ENCODE measurements at places on chromosomes 6 and 20.

DNA sequence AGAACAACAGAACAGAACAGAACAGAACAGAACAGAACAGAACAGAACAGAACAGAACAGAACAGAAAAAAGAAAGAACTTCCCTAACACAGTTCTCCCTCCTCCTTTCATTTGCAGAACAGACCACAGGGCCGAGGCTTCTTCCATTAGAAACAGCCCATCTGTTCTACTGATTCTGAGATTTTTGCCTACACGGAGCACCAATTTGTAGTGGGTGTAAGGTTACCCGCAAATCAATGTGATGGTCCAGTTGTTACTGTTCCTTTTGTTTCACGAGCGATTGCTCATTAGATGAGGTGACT is 734 bp upstream of the OGFRL1 start:
- DNase-seq = no peak

GRCh38 chr6:166620478-166621113 is 6.5 kb downstream of the RPS6KA2 start:
- DNase-seq = no peak

- DNase-seq = no peak
Observed at GRCh38 chr20:2279253-2279779, 16.5 kb upstream of the TGM3 start.

GRCh38 chr6:40054602-40055001 is 120.3 kb upstream of the MOCS1 start:
- no peak for DNase-seq

DNA sequence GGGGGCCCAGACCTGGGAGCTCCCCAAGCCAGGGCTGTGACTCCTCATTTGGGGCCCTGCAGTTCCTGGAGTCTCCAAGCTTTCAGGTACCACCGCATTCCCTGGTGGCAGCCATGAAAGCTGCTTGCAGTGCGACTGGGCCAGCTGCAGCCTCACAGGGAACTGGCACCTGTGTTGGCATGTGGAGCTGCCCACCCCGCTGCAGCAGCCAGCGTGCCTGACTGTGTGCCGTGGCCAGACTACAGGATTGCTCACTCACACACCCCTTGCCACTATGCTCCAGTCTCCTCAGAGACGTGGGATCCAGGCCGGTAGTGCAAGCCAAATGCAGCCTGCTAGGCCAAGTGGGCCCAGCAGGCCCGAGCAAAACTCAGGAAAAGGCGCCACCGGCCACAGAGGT is 450.7 kb downstream of the COL12A1 start:
- DNase-seq = no peak

GRCh38 chr6:134456226-134456625 is 138.3 kb upstream of the SGK1 start:
- no peak for DNase-seq

DNA sequence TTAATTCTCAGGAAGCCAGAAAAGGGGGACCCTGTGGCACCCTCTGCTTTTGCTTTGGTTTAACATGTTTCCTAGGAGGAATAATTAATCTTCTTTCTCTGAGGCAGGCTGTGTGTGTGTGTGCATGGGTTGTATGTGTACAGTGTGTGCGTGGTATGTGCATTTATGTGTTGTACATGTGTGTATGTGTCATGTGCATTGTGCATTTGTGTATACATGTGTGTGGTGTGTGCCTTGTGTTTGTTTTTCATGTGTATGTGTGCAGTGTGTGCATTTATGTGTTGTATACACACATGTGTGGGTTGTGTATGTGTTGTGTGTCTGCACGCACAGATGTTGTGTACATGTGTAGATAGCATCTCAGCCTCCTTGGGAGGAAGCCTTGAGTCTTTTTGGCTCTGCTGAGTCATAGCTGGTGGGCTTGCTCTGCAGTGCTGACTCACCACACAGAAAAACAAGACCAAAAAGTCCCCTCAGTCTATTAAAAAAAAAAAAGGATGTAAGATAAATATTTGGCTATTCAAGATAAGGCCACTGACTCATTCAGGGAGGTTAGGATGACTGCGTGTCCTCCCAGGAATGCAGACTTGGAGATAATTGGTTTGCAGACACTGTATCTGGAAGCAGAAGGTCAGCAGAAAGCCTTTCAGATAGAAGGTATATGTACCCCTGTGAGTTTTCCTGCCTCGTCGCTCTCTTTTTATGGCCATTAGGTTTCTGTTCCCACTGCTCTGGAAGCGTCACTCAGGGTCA is 58.6 kb downstream of the SYNJ2 start:
- no peak for DNase-seq

GRCh38 chr20:1478566-1478965 is 11.9 kb upstream of the NSFL1C start:
- DNase-seq = no peak

DNA sequence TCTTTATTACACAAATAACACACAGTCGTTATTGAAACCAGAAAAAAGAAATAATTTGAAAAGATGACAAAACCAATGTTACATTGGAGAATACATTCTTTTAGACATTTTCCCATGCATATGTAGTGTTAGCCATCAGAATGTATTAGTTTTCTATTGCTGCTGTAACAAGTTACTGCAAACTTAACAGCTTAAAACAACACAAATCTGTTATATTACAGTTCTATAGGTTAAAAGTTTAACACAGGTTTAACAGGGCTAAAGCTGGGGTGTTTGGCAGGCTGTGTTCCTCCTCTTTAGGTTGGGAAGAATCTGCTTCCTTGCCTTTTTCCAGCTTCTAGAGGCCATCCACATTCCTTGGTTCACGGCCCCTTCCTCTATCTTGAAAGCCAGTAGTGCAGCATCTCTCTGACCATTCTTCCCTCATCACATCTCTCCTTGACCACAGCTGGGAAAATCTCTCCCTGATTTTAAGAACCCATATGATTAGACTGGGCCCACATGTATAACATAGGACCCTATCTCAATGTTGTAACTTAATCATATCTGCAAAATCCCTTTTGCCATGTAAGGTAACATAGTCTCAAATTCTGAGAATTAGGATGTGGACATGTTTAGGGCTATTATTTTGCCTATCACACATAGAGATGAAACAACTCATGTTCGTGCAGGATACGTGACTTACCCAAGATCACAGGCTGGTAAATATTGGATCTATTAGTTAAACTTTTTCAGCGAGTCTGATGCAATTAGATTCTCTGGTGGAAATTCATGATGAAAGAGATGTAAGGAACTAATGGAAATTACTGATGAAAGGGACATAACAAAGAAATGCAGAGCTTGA is 145.4 kb upstream of the TMEM170B start:
- no peak for DNase-seq

GRCh38 chr20:52490711-52491430 is 299.3 kb upstream of the ZFP64 start:
- DNase-seq = no peak

DNA sequence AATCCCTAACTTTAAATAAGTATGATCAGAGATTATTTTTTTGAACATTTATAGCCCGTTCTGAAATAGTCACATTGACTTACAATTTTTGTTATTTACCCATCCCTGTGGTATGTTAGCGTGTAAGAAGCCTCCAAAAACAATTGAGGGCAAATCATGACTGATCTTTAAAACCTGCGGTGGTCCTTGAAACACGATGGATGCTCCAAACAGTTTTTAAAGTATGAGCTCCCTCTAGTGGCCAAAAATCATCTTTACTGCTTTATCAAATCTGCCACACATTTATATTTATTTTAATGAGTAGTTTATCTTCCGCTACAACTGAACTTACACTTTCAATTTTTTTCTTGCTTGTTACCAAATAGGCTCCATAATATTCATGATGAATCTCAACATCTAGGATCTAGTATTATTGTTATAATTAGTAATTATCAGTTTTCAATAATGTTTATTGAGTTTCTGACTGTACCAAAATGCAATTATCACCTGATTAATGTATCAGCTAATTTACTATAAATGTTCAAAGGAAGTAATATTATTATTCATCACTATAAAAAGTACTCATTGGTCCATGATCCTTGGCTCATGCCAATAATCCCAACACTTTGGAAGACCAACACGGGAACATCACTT is 52.2 kb downstream of the MARCKS start:
- peak; percentile 54 for DNase-seq

DNA sequence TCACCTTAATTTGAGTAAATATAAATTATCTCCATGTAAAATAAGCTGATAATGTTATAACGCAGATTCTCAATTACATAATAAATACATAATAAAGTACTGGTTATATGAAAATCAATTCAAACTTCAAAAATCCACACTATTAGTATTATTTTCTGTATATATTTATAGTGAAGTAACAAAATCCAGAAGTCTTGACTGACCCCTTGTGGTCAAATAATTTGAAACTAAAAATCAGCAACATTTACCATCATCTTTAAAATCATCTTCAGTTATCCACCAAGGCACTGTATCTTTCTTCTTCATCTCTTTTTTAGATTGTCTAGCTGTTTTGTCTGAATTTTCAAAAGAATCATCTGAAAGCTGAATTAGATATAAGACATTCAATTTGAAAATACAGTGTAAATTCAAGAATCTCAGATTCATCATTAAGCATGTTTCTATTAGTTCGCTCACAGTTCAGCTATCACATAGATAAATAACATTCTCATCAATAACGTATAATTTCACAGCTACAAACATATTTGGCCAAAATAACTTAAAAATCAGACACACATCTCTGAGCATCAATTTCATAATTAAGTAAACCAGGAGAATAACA is 6.5 kb downstream of the CEP162 start:
- no peak for DNase-seq

DNA sequence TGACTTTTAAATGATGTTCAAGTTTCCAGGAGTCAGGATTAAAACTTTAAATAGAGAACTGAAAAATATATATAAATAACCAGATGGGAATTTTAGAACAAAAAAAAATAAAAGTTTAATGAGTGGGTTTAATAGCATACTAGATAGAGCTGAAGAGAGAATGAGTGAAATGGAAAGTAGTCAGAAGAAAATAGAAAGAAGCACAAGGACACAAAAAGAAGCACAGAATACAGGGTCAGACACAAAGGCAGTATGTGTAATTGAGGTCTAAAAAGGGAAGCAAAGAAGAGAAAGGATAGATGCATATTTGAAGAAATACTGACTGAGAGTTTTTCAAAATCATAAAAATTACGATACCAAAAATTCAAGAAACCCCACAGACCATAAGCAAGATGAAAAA is 159.8 kb upstream of the FERMT1 start:
- no peak for DNase-seq

GRCh38 chr20:58293453-58293852 is 16.1 kb upstream of the RAB22A start:
- peak; percentile 46 for DNase-seq

GRCh38 chr6:170097505-170098427 is 193.1 kb downstream of the DLL1 start:
- peak; percentile 16 for DNase-seq

DNA sequence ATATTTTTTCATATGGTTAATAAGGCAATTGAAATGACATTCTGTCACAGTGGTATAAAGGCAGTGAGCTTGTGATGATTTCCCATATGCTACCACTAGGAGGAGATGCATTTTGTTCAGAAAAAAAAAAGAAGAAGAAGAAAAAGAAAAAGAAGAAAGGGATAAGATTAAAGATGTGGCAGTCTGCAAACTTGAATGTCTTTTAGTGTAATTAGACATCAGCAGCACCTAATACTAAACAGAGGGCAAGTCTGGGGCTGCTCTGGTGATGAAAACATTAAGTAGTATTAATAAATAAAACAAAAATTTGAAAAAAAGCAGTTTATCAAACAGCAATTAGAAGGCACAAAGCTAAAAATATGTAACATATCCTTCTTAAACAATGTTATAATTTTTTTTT is 95.4 kb upstream of the DEFB112 start:
- DNase-seq = no peak

- no peak for DNase-seq
Observed at GRCh38 chr20:13563854-13564253, 74.9 kb downstream of the TASP1 start.

- DNase-seq = no peak
Observed at GRCh38 chr20:52552181-52552872, 360.7 kb upstream of the ZFP64 start.

GRCh38 chr6:117547688-117548621 is 54.4 kb downstream of the GOPC start:
- peak; percentile 88 for DNase-seq

DNA sequence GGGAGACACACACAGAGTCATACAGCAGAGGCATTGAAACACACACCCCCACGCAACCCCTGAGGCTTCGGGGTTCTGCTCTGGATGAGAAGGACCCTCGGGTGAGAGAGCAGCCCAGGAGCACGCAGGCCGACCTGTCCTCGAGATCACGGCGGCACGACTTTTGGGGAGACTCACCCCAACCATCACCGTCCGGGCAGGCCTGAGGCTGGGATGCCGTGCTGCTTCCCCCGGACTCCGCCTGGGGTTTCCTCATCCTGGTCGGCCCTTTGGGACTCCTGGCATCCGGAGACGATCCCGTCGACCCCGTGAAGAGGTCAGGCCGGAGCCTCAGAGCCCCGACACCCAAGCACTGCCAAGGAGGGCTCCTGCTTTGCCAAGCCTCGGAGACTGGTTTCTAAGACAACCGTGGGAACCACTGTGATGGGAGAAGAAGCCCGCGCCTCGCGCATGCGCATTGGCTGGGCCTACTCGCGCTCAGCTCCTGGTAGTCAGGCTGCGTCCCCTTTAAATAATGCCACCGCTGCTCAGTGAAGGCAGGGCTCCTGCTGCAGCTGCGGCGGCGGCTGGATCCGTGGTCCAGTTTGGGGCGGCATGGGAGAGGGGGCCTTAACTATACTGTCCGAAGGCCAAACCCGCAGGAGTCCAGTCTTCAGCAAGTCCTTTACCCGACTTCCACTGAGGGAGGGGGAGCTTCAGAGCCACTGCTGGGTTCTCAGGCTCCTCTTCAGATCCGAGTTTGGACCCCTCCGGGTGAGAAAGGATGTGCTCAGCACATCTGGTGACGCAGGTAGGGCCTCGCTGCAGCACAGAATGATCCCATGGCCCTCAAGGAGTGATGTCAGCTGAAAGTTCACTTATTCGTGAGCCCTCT is 171.4 kb upstream of the ZNF337 start:
- DNase-seq = peak; percentile 89

DNA sequence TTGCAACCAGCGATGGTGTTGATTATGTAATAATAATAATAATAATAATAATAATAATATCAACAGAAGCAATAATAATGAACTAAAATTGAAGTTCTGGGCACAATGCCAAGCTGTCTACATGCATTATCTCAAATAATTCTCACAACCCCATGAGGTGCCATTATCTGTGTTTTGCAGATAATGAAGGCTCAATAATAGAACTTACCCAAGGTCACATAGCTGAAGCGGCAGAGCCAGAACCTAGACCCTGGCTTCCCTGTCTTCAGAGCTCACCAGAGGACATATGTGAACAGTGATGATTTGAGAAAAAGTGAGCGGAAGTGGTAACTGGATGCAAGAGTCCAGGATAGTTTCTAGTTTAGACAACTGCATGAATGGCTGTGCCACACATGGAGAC is 91.0 kb downstream of the HIVEP1 start:
- DNase-seq = peak; percentile 39
